ENCODE measurements at places on chromosomes 3 and 15.

DNA sequence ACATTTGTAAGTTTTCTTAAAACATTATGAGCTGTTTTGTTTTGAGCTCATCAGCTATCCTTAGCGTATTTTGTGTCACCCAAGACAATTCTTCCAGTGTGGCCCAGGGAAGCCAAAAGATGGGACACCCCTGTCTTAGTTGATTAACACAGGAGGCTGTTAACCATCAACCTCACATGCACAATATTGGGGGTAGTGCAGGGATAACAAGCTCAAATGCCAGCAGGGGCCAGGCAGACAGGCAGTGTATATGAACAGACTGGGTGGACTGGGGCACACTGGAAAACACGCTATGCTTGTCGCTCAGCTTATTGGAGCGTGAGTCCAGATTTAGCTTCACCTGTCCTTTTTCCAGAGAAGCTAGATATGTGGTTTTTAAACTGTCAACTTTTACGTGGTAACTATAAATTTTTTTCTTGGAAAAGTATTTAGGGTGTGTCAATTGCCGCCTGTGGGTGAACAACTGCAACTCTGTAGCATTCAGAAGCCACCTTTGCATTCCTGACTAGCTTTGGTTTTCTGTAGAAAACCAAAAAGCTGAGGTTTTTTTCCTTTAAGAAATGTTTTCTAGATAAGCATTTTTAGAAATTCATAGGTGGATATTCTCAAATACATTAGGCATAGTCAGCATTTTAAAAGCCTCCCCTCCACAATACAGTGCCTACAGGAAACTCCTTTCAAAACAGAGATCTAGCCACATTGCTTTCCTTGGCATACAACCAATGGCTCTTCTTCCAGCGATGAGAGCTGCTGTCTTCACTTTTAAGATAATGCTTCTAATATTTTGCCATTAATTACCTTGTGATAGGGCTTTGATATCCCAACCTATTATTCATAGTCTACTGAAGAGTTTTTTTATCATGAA, 14.6 kb downstream of the PSMD6 start:
- DNase-seq: no peak

DNA sequence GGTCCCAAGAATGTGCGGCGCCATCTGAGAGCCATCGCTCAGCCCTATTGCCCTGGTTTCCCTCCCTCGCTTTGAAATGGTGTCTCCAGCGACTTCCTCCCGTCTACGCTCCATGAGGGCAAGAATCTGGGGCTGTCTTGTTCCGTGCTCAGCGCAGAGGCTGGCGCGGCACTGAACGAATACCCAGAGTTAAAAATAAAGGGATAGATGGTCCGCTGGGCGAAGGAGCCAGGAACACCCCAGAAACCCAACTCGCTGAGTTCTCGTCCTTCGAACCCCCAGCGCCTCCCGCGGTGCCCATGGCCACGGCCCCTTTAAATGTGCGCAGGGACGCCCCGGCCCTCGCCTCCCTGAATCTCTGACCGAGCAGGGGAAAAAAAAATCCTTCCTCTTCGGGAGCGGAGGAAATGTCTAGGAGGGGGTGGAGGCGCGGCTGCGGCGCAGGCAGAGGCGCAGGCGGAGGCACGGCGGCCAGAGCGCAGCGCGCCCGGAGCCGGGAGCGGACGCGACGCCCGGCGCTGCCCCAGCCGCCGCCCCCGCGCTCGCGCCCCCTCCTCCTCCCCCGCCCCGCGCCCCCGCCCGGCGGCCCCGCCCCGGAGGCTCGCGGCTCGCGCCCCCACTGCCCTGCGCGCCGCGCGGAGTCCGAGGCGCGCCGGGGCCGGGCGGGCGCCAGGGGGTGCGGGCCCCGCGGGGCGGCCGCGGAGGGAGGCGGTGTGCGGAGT, 8.5 kb upstream of the FGD5 start:
- DNase-seq: peak; percentile 55

- DNase-seq: no peak
Measured at GRCh38 chr3:49461443-49462171, 8.5 kb upstream of the DAG1 start.

- no peak for DNase-seq
Measured at GRCh38 chr3:46261926-46262594, 19.8 kb downstream of the CCR3 start.

GRCh38 chr3:128946411-128946810, 47.5 kb downstream of the CFAP92 start:
- DNase-seq: no peak
